ENCODE measurements at places on chromosomes 16 and 17.

GRCh38 chr16:72992142-72992601 is 55.8 kb downstream of the ZFHX3 start:
- no peak for DNase-seq

DNA sequence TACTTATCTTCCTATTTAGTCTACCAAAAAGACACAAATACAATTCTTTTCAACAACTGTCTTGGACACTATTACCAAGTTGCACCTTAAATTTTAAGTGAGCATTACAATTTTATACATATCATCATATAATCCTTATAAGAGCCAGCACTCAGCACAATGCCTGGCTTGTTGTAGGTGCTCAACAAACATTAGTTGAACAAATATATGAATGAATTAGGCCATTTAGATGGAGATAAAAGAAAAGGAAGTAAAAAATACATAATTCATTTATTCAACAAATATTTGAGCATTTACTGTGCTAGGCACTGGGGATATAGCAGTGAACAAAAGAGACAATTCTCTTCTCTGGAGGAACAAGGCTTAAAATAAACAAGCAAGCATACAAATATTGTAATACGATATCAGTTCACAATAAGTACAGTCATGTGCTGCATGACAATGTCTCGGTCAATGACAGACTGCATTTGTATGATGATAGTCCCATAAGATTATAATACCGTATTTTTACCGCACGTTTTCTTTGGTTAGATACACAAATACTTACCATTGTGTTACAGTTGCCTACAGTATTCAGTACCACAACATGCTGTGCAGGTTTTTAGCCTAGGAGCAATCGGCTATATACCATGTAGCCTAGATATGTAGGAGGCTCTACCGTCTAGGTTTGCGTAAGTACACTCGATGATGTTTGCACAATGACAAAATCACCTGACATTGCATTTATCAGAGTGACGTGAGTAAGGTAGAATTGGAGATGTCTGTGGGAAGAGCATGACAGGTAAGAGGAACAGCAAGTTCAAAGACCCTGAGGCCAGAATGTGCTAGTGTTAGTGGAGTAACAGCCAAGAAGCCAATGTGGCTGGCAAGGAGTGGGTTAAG is 86.4 kb upstream of the HS3ST2 start:
- peak; percentile 78 for DNase-seq

DNA sequence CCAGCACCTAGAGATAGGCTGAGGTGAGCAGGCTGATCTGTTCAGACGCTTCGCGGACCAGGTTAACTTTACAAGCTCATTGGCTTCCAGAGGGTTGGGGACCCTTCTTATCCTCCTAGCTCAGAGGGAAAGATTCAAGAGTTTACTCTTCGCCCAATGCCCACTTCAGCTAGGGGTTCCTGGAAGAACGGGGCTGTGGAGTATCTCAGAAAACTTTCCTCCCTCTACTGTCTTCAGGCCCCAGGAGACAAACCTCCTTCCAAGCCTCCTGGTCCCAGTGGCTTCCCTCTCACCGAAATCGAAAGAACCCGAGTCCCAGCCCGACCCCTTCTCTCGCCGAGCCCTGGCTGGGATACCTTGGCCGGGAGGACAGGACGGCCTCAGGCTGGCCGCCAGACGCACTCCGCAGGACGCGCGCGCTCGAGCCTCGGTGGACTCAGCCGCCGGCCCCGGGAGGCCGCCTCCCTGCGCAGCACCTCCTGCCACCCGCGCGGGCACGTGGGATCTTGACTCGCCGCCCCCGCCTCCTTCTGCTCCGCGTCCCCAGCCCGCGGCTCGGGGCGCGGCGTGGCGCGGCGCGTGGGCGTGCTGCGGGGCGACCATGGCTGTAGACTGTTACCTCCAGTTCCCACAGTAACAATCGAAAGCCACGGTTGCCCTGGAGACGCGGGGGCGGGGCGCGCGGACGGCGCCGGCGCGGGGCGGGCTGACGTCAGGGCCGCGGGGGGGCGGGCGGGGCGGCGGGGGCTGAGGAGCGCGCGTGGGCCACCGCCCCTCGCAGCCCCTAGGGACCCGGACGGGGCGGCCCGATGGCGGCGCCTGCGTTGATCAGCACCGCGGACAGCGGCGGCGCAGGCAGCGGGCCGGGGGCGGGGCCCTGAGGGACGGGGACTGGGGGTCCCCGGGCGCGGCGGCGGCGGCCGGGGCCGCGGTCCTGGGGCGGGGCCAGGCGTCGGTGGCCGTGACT is 5.3 kb upstream of the HIC1 start:
- DNase-seq = no peak

- DNase-seq = no peak
Observed at GRCh38 chr17:17395885-17396284, 80.9 kb upstream of the MED9 start.

GRCh38 chr16:13441675-13442074 is 478.3 kb upstream of the ERCC4 start:
- no peak for DNase-seq

GRCh38 chr16:9670033-9670432 is 512.2 kb downstream of the GRIN2A start:
- DNase-seq = no peak

DNA sequence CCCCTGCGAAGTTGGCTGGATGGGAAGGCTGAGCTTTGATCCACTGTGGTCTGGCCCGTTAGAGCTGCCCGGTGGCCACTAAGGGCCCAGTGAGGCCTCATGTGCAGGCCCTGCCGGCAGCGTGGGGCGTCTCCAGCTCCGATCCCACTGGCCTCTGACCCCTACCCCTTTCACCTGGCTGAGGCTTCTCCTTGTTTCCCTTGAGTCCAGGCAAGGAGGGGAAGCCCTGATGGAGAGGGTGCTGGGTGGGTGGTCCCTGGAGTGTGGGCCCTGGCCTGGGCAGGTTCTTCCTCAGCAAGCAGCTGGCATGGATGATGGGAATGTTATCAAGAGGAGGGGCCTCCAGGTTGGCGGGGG is 356.8 kb downstream of the SEC14L1 start:
- DNase-seq = no peak

Data from NCI-H510A (cell line).